Anterior cingulate cortex (tissue), 58 donors: ENCODE measurements at places on chromosomes 7 and 10.

GRCh38 chr7:27398851-27399250 lies 156.2 kb downstream of the EVX1 start:
- no peak for DNase-seq

DNA sequence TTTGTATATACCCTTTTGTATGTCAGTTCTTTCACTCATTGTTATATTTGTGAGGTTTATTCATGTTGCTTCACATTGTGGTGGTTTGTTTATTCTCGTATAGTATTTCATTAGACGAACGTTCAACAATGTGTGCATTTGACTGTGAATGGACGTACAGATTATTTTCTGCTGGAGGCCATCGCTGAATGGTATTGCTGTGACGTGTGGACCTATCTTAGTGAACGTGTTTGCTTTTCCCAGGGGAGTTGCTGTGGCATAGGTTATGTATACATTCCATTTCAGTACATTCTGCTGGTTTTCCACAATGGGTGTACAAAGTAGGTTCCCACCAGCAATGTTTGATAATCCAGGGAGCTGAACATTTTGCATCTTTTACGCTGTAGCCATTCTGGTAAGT lies 31.1 kb upstream of the PLEKHS1 start:
- no peak for DNase-seq

DNA sequence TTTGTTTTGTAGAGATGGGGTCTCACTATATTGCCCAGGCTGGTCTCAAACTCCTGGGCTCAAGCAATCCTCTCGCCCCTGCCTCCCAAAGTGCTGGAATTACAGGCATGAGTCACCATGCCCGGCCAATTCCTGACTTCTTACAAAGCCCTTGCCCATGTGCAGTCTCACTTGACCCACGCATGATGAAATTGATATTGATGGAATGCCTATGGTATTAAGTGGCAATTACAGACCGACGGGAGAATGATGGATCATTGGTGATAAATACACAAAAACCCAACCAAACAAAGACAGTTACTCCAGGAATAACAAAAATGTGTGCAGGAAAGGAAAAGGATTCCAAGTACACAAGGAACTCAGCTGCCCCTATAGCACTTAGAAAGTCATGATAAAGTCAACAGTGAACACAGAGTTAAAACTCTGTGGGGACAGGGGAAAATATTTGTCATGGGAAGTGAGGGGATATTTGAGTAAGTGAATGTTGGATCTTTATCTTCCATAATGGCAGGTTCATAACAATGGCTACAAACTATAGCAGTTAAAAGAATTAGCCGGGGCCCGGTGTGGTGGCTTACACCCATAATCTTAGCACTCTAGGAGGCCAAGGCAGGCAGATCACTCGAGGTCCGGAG lies 21.6 kb downstream of the HIP1 start:
- no peak for DNase-seq

- DNase-seq, result no peak
Measured at GRCh38 chr7:25381818-25382589, 153.7 kb upstream of the NPVF start.

GRCh38 chr7:146768957-146769356 lies 652.4 kb downstream of the CNTNAP2 start:
- no peak for DNase-seq
